ENCODE measurements at places on chromosomes 1 and 21.

DNA sequence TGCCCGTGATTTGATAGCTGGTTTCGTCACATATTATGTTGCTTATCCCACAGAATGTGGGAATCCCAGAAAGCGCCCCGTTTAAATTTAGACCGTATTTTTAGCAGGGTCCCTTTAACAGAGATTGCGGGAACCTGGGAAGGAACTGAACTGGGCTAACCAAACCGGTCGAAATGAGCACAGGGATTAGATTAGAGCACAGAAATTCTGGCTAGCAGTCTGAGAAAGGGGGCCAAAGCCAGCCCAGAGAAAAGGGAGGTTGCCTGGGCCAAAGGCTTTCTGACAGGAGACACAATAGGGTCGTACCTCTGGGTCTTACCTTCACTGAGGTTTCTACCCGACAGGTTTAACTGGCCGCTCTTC is 327 bp downstream of the LRRC40 start:
- DNase-seq = no peak

DNA sequence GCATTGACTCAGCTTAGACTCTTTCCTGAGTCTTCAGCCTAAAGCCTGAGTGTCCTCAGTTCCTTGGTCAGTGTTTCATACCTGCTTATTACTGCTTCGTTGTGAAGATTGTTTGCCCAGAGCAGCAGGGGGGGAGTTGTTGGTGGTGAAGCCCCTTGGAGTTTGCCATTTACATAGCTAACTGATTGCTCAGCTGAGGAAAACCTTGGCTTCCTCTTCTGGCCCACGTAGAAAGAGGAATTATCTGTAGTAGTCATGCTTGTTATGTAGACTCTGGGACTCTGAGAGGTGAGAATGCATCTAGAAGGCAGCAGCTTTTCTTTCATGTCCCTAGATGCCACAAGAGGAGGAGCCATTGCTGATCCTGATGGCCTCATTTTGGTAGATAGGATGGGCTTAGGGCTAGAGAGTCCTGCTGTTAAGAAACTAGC is 125.9 kb downstream of the MAST2 start:
- DNase-seq = no peak

GRCh38 chr1:56473582-56474270 is 105.6 kb downstream of the PLPP3 start:
- no peak for DNase-seq

- DNase-seq = no peak
Measured at GRCh38 chr21:42601656-42602055, 51.8 kb upstream of the PDE9A start.

DNA sequence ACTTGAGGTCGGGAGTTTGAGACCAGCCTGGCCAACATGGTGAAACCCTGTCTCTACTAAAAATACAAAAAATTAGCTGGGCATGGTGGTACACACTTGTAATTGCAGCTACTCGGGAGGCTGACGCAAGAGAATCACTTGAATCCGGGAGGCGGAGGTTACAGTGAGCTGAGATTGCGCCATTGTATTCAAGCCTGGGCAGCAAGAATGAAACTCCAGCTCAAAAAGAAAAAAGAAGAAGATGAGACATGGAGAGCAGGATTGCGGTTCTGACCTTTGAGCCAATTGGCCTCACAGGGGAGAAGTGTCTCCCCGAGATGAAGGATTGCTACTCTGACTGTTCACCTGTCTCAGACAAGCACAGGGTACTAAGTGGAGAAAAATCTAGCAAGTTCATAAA is 6.6 kb downstream of the SCCPDH start:
- DNase-seq = no peak

DNA sequence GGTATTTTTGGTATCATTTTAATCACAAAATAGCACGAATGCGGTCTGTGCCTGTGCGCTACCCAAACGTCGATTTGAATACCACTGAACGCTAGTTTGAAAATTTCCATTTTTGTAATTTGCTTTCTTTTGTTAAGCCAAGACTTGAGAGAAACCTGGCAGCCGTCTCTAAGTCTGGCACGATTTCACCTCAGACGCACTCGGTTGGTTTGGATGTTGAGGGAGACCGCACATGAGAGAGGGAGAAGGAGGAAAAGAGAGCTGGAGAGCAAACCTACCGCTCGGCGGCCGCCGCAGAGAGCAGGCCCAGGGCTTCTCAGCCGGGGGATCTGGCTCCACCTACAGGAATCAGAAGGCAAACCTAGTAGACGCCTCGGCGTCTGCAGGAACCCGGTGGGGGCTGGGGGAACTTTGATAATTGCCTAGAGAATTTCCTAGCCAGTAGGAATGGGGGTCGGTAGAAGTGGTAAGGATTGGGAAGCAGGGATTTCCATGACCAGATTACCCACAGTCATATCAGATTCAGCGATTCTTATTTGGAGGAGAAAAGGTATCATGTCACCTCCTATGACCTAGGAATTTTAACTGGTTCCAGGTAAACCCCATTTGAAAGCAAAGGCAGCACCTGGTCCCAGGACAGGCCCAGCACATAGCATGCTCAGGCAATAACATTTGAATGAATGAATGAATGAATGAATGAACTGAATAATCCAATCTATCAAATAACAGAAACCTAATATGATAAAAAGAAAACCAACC is 83.2 kb downstream of the TM2D1 start:
- DNase-seq = peak; percentile 48

DNA sequence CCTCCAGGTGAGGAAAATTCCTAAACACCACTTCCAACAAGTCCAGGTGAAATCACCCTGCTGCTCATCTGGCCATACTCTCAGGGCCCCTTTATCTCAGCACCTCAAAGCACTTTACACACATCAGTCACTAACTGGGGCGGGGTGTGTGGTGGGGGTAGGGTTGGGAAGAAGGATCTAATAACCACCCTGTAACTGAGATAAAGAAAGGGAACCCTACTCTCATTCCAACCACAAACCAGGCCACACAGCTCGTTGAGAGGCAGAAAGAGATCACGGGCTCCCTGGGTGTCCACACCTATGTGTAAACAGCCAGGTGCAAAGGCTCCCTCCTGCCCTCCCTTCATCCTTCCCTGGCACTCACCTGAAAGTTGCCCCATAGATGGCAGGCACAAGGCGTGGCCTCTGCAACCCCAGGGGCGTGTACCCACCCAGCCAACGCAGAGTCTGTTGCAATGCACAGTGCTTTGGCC is 20.4 kb downstream of the GPR161 start:
- DNase-seq = no peak

- DNase-seq = no peak
Measured at GRCh38 chr1:21468599-21468998, 28.7 kb downstream of the NBPF3 start.

GRCh38 chr1:223135176-223135942 is 7.7 kb downstream of the TLR5 start:
- DNase-seq = no peak

DNA sequence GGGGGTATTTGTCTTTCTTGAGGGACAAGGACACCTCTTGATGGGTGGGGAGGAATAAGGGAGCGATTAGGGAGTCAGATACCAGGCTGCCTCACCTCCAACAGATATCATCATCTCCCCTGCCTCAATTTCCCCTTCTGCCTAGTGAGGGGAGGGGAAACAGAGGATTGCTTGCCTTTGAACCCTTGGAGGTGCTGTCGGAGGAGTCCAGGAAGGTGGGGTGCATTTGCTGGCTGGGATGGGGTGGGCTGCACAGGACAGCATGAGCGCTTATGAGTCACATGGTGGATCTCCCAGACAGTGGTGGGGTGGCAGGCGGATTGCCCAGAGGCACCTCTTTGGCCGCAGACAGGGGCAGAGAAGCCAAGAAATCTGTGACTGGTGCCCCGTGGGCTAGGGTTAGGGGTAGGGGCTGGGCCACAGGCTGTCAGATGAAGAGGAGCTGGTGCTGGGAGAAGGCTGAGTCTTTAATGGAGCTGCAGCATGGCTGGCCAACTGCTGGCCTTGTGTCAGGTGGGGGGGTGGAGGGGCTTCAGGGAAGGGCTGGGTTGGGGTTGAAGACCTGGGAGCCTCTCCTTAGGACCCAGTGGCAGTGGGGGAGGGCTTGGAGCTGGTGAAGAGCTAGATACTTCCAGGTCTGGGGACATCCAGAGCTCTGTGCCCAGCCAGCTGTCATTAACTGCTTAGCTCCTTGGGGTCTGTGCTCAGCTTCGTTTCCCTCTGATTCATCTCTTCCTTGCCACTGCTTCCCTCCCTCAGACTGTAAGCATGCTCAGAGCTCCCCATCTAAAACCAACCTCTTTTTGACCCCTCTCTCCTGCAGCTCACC is 7.0 kb upstream of the ADORA1 start:
- DNase-seq = no peak

DNA sequence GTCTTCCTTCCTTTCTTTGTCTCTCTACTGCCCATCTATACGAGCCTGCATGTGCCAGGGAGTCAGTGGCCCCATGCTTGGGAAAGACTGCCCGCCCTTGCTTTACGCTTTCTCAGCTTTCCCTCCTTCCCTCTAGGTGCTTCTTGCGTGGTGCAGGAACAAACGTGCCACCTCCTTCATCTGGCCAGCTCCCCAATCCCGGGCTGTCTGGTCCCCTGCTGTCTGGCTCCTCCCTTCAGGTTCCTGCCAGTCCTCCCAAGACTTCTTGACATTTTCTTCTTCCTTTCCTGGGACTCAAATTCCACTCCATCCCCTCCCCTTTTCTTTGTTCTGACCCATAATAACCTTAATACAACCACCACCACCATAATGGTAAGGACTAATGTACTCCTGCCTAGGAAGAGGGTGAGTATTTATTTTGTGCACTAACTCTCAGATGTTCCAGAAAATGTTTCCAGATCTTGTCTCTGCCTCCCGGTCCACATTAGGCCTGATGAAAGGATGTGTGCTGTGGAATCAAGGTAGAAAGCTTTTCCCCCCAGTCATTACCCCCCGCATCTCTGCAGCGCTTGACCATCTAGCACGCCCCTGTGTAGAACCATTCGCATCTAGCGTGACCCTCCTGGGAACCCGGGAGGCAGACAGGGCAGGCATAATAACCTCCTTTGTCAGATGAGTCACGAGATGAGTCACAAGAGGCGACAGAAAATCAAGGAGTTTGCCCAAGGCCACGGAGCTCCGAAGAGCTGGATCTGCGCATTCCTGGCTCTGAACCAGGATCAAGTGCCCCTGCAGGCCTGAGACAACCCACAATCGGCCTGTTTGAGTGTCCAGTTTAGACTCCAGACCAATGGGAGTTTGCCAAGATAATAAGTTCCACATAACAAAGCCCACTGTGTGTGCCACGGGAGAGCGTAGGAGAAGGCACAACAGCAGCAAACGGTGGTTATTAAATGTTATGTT is 60.1 kb upstream of the NEK2 start:
- no peak for DNase-seq

GRCh38 chr1:33363470-33363861 is 42.6 kb upstream of the A3GALT2 start:
- no peak for DNase-seq

- no peak for DNase-seq
Measured at GRCh38 chr1:154431586-154432373, 26.6 kb downstream of the IL6R start.

- DNase-seq = no peak
Measured at GRCh38 chr1:116228511-116228910, 117.3 kb downstream of the MAB21L3 start.

- no peak for DNase-seq
Measured at GRCh38 chr1:157770442-157771043, 6.4 kb downstream of the FCRL2 start.

GRCh38 chr1:47753808-47754207 is 243.4 kb downstream of the TRABD2B start:
- DNase-seq = no peak

- no peak for DNase-seq
Measured at GRCh38 chr21:30189773-30190172, 23.2 kb upstream of the CLDN17 start.

DNA sequence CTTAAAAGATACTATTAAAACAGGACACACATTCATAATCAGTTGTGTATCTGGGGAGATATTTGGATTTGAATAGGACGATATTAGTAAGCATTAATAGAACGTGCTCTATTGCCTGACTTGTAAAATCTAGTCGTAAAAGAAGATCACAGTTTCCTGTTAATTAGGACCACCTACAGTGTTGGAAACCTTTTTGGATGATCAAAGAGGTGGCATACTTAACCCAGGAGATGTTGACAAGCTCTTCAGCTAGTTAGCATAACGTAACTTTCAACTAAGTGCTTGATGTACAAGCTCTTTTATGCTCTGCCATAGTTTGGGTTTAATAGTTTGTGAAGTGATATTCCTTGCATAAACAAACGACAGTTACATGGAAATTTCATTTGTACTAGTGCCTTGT is 293.3 kb upstream of the NR5A2 start:
- DNase-seq = no peak

DNA sequence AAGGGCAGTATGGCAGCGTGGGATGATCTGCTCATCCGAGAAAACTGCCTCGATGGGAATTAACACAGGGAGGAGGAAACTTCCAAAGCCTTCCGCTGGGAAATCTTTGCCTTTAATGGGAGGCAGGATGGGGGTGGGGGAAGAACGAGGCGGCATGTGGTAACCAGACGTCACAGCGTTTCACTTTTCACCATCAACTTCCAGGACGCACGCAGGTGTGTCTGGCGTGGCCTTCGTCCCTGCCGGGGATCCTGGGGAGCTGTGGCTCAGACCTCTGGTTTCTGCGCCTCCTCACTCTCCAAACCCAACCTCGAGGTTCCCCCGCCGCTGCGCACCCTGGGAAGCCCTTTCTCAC is 282 bp downstream of the RSPH1 start:
- DNase-seq = no peak

GRCh38 chr1:156673387-156674121 is 3.7 kb downstream of the NES start:
- no peak for DNase-seq

- no peak for DNase-seq
Measured at GRCh38 chr1:54777431-54777830, 13.1 kb upstream of the PARS2 start.

DNA sequence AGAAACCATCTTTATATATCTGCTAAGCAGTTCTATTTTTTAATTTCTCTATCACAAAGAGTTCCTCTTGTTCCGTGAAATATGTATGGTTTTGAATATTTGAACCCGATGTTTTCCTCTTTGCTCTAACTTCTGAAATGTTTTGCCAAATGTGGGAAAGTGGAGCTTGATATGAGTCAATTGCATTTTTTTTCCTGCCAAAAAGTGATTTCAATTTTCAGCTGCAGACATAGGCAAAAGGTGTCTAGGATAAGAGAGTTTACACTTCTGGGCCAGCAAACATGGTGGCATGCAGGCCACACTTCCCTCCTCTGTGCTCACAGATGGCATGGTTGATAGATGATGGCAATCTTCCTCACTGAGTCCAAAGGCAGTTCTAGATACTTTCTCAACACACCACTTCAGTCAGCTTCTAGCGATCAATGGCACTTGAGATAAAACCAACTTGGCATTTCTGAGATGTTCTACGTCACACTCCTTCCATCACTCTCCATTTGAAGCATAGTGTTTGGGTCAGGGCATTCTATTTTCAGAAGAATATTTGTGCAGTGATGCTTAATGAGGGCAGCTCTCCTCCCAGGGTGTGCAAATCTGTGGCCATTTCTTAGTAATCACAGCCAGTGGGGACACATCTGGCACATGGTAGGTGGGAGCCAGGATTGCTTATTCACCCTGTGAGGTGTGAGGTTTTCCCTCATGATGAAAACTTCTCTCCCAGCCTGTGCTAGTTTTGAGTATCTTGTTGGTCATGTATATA is 54.4 kb upstream of the SCAF4 start:
- no peak for DNase-seq
